ENCODE measurements at places on chromosomes 11 and 22.

GRCh38 chr11:12813371-12814225 lies 139.4 kb downstream of the TEAD1 start:
- no peak for DNase-seq

GRCh38 chr11:45815747-45816146 lies 10.8 kb downstream of the SLC35C1 start:
- peak; percentile 4 for DNase-seq

- peak; percentile 75 for DNase-seq
These were observed 96.1 kb downstream of the MICAL2 start for GRCh38 chr11:12206529-12206928.

GRCh38 chr11:13091373-13091772 lies 82.3 kb downstream of the RASSF10 start:
- no peak for DNase-seq

- DNase-seq: no peak
These were observed 51.3 kb upstream of the CADM1 start for GRCh38 chr11:115555336-115556090.

DNA sequence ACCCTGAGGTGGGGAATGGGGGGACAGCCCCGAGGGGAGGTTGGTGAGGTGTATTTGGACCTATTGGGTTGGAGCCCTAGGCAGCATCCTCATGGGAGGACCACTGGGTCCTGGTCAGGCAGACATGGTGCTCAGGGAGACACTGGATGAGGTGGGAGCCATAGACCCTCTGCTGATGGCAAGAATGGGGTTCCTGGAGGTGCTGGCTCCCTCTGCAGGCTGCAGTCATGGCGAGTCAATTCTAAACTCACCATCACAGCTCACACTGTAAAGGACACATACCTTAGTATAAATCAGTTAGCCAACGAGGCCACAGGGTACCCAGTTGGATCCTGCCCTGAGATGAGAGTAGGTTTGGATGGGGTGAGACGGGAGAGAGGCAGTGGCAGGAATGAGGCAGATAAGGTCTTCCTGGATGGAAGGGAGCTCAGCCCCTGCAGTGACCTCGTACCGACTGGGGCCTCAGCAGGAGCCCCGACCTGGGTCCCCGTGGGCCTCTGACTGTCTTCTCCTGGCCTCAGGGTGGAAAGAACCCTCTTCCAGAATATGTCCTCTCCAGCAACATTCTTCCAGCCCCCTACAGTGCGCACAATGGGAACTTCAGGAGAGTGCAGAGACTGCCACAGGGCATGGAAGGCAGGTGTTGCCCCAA lies 1.7 kb upstream of the GAB4 start:
- DNase-seq: no peak

GRCh38 chr11:34570584-34570983 lies 50.3 kb upstream of the EHF start:
- DNase-seq: no peak

- no peak for DNase-seq
These were observed 14.0 kb downstream of the DDX25 start for GRCh38 chr11:125918140-125918840.
